Left cardiac atrium (tissue), 4 donors: ENCODE measurements at places on chromosomes 7 and 10. TPM values are rescaled to one million over a fixed set of nuclear protein-coding genes. Genes with fewer than 3 reads are reported as not detected.

Gene CYP3A4
- 0.32 TPM for total RNA-seq

Gene EXOC6
- total RNA-seq = 13.4 TPM

Gene RNF133
- total RNA-seq = 0.15 TPM

Gene ATOH7
- total RNA-seq = not detected

Gene AS3MT
- 8.7 TPM for total RNA-seq
